Renal pelvis (tissue), 12 donors: ENCODE measurements at places on chromosomes 1 and 21.

- DNase-seq: no peak
These were observed 119.6 kb downstream of the UBE2U start for GRCh38 chr1:64323054-64323453.

GRCh38 chr1:94236630-94237290, 624 bp downstream of the ARHGAP29 start:
- peak; percentile 20 for DNase-seq

- no peak for DNase-seq
These were observed 48.4 kb downstream of the SLAMF6 start for GRCh38 chr1:160474392-160475242.

DNA sequence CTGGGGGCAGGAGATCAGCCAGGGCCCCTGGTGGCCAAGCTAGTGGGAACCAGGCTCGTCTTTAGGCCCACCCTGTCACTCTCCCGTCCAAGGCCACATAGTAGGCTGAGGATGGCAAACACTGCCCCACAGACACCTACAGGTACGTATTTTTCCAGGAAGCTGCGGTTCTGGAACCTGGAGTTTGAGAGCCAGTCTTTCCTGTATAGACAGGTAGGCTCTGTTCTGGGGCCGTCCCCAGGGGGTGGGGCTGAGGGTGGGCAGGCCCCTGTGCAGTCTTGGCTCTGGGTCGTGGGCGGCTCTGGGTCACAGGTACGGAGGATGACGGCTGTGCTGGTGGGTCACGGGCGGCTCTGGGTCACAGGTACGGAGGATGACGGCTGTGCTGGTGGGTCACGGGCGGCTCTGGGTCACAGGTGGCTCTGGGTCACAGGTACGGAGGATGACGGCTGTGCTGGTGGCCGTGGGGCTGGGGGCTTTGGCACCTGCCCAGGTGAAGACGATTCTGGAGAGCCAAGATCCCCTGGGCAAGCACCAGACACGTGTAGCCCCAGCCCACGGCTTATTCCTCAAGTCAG, 2.2 kb downstream of the PUSL1 start:
- no peak for DNase-seq

GRCh38 chr1:53459321-53460175, at the start of gene DMRTB1:
Gene DMRTB1 (plus strand): TSS chr1:53459399. CDS start chr1:53459454, 55 bp downstream.
- DNase-seq: no peak

GRCh38 chr1:119712342-119713038, 756 bp downstream of the PHGDH start:
- DNase-seq: peak; percentile 80

DNA sequence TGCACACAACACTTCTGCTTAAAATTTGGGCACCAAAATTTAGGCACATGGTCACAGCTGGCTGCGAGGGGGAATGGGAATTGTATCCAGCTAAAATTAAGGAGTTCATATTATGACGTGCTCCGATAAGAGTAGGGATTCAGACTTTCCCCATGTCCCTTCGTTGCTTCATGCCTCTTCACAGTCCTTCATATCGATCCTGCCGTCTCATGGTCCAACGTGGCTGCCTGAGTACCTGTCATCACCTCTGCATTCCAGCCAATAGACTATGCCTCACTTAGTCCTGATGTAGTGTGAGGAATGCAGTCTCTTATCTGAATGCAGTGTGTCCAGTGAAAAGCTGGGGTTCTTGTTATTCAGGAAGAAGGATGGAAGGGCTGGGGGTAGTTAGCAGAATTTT, 108.6 kb downstream of the SIK1 start:
- DNase-seq: no peak

DNA sequence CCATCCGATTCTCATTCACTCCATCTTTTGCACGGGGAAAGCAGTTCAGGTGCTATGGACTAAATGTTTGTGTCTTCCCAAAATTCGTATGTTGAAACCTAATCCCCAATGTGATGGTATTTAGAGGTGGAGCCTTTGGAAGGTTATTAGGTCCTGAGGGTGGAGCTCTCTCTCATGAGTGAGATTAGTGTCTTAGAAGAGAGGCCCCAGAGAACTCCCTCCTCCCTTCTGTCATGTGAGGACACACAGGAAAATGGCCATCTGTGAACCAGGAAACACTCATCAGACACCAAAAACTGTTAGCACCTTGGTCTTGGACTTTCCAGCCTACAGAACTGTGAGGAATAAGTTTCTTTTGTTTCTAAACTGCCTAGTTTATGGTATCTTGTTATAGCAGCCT, 15.8 kb upstream of the CCDC190 start:
- DNase-seq: no peak

DNA sequence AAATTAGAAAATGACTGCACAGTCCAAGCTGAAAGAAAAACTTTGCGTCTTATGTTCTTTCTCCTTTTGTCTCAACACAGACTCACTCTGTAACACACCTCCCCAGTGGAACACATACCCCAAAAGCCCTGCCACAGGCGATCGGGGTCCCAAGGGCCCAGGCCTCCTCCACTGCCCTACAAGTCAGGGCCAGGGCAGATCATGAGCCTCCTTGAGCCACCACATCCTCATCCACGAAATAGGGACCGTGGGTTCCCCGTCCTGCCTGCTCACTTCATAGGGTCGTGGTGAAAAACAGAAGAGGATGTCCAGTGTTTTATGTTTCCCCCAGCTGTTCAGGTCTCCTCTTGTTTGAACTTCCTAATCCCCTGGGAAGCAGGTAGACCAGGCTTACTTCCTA, 116.7 kb downstream of the KCNN3 start:
- no peak for DNase-seq

GRCh38 chr1:45677751-45678245, 8.5 kb downstream of the GPBP1L1 start:
- no peak for DNase-seq

DNA sequence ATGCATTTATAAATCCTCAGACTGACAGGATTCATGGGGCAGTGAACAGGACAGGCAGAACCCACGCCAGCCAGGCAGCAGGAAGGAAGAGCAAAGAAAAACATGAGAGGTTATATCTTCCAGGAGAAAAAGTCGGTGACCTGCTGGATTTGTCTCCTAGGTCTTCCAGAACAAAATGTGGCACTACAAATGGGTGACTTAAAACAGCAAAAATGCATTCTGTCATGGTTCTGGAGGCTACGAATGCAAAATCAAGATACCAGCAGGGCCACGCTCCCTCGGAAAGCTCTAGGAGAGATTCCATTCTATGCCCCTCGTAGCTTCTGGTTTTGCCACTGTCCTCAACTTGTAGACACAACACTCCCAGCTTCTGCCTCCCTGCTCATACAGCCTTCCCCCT, 63.4 kb downstream of the PSMG1 start:
- no peak for DNase-seq
